Cortex of kidney (tissue), 1 donor: ENCODE measurements at places on chromosomes 3 and 15.

- DNase-seq = no peak
Observed at GRCh38 chr15:41160639-41161315, 44.7 kb upstream of the INO80 start.

DNA sequence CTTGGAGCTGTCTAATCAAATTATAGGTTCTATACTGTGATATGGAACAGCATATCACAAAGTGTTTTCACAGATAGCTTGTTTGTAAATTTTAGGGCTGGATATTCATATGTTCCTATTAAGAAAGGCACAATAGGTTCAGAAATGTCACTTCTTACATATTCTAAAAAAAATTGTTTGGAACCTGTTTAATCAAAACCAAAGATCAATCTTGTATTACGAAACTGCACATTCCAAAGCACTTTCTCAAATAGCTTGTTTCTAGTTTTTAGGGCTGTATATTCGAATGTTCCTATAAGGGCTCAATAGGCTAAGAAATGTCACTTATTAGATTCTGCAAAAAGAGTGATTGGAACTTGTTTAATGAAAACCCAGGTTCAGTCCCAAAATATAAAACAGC is 67.4 kb upstream of the OSBPL11 start:
- no peak for DNase-seq

DNA sequence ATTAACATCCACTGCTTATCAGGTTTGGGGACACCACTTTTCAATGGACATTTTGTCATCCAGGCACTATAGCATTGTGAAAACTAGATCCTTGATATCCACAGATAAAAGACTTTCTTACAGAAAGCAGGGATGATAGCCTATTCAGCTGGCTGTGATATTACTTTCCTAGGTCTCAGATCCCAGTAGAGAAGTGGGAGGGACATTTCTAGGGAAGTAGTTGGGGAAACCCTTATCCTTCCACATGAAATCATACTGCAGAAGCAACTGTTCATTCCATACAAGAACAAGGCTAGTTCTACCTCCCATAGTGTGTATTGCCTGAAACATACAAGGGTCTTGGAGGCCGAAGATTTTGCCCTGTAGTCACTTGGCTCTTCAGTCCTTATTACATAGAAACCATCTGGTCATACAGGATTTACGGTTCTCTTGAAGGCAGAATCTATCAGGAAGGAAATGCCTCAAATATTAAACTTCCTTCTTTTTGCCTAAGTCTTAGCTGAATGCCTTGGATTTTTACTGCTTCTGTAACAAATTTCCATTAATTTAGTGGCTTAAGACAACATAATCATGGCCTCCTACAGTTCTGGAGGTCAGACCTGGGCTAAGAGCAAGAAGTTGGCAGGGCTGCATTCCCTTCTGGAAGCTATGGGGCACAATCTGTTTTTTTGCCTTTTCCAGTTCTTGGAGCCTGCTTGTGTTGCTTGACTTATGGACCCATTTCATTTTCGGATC is 119.4 kb downstream of the ECT2 start:
- DNase-seq = no peak

GRCh38 chr15:47184003-47184907 is 533.0 kb upstream of the SEMA6D start:
- DNase-seq = no peak

DNA sequence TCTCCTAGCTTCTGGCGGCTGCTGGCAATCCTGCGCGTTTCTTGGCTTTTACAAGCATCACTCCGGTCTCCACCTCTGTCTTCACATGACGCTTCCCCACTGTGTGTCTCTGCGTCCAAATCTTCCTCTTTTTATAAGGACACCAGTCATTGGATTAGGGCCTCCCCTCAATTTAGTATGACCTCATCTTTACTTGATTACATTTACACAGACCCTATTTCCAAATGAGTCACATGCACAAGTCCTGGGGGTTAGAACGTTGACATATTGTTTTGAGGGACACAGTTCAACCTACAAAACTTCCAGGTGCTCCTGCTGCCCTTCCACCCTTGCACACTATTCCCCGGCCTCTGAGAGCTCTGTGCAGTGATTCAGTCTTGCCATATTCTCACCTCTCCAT is 215.3 kb downstream of the OPA1 start:
- DNase-seq = no peak

DNA sequence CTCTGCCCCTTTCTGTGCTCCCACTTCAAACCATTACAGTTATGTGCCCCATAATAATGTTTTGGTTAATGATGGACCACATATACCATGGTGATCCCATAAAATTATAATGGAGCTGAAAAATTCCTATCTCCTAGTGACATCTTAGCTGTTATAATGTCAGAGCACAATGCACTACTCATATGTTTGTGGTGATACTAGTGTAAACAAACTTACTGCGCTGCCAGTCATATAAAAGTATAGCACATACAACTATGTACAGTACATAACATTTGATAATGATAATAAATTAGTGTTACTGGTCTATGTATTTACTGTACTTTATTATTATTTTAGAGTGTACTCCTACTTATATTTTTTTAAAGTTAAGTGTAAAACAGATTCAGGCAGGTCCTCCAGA is 45.6 kb upstream of the TCAIM start:
- no peak for DNase-seq

DNA sequence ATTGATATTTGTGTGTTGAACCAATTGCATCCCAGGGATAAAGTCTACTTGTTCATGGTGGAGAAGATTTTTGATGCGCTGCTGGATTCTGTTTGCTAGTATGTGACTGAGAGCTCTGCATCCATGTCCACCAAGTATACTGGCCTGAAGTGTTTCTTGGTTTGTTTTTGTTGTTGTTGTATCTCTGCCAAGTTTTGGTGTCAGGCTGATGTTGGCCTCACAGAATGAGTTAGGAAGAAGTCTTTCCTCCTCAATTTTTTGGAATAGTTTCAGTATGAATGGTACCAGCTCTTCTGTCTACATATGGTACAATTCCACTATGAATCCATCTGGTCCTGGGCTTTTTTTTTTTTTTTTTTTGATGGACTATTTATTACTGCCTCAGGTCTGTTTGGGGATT is 50.9 kb upstream of the OSTN start:
- no peak for DNase-seq

DNA sequence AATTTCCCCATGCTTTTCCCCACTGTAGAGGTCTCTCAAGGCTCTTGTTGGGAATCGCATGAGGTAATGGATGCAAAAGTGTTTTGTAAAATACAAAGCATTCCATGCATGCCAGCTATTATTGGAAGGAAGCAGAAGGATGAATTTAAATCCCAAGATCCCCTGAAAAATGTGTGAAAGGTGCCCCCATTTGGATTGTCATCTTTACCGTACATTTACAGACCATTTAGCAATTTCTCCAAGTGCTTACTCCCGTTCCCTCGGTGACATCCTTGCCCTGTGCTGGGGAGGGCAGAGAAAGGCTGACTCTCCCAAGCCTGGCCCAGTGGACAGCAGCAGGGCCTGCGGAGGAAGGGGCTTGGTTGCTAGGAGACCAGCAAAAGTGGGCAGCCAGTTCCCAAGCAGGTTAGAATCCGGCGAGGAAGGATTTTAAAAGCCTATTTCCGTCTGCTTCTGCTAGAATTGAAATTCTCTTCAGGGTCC is 31.1 kb upstream of the NEO1 start:
- no peak for DNase-seq
